ENCODE measurements at places on chromosomes 3 and 15.

DNA sequence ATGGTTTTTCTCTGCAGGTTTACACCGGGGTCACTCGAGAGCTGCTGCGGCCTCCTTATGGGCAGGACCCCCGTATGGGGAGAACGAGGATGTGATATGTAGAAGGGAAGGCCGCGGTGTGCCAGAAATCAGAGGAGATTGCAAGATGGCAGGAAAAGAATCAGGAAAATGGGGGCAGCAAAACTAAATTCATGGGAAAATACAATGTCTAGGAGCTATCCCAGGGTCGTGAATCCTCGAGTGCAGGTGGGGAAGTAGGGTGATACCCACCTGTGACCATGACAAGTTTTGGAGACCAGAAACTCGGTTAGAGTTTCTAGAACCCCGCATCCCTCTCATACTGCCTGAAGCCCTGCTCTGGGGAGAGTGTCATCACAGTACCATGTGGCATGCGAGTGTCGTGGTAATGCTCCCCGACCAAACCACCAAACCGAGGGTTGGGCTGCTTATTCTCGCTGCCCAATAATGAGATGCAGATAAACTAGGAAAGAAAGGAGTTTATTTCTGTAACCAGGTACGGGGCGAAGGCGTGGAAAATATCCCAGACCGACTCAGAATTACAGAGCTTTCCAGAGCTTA lies 781 bp downstream of the TRNT1 start:
- DNase-seq, result peak; percentile 39

DNA sequence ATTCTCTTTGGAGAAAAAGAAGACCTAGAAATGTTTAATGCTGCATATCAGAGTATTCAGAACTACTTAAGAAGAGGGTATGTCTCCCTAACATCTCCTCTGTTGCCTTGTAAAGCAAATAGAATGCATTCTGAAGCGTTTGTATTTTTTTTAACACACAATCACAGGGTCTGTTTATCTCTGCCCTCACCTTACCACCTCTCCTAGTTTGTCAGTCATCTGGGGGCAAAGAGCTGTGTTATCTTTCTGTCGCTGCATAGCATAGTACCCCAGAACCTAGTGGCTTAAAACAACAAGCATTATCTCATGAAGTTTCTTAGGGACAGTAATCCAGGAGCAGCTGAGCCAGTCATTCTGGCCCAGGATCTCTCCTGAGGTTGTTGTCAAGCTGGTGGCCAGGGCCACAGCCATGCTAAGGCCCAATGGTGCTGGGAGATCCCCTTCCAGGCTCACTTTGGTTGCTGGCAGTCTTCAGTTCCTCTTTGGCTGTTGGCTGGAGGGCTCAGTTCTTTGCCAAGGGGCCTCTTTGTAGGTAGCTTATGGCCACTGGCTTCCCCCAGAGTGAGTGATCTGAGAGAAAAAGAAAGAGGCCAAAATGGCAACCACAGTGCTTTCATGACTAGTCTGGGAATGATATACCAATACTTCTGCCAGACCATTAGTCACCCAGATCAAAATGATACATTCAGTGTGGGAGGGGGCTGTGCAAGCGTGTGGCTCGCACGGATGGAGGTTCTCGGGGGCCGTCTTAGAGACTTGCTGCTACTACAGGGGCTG lies 17.8 kb downstream of the EDEM1 start:
- no peak for DNase-seq

- no peak for DNase-seq
These were observed 220.2 kb downstream of the NTRK3 start for GRCh38 chr15:88036154-88036839.

GRCh38 chr15:50543556-50543955 lies 2.9 kb downstream of the USP50 start:
- DNase-seq, result no peak

DNA sequence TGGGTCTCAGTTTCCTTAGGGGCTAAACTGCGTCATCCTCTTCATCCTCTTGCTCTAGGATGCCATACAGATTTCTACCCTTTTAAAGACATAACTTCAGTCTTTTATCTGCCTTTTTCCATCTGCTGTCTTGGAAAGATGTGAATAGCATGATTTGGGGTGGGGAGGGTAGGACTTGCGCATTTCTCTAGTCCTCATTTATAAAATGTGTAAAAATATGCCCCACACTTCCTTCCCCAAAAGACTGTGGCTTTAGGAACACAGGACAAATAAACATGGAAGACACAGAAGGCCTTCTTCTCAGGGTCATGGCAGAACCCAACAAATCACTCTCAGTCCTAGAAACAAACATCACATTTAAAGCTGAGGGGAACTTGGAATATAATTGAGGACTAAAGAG lies 48.4 kb upstream of the BCL6 start:
- no peak for DNase-seq

DNA sequence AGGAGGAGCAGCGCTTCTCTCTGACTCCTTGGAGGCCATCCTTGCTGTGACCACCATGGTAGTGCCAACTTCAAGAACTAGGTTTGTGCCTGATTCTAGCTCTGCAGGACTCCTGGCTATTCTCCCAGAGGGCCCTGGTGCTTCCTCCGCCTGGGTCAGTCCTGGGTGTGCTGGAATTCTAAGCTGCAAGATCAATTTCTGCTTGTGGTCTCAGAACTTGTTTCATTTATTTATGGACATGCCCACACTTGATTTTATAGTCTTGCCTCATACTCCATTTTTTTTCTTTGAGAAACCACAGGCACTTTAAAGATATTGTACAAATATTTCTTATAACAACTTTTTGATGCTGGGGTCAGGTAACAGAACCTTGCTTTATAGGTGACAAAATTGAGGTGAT lies 87.6 kb downstream of the PDCD6IP start:
- no peak for DNase-seq

DNA sequence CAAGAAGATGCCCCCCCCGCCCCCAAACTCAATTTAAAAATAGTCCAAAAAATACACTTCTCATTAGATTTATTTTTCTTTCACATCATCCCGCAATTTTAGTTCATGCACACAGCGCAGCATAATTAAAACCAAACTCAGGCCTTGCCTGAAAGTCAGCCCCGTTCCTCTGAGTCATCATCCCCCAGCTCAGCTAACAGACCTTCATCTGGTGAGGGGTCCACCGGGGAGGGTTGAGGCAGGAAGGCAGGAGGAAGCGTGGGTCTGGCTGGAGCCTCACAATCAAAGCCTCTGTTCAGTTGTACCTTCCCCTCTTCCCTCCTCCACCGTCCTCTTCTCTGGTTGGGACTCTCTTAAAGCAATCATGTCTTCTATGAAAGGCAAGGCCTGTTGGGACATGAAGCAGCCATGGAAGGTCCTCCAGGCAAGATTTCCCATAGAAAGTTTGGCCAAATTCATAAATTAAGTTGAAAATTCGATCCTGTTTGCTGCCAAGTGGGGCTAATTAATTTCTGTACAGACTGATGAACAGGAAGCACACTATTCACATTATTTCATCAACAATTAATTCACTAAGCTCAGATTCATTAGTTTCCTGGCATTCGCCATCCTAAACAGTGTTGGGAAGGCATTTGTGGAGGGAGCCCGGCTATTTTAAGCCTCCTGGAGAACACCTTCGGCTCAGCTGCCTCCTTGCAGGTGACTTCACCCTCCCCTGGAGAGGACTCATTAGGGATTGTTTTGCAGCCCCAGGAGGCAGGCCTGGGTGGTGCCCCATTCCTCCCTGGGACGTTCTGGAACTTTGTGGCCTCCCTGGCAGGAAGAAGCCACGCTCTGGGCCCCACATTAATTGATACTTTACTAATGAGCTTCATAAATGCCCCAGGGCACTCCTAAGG lies 72.3 kb upstream of the BNC1 start:
- DNase-seq, result no peak

DNA sequence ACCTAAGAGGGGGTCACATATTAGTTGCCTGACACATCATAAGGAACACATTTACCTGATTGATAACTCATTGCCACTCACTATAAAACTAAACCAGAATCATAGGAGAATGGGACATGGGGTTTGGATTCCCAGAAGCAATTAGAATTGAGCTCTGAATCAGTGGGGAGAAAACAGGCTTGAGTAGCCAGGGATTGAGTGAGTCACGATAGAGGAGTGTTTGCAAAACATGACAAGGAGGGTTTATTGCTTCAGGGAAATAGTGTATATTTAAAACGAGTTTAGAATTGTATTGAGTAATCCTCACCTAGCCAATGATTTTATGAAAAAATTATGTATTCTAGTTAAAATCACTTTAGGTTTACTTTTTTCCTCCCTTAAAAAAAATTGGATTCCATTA lies 101.1 kb upstream of the THRB start:
- no peak for DNase-seq

GRCh38 chr3:128226795-128227395 lies 73.6 kb downstream of the EEFSEC start:
- DNase-seq, result peak; percentile 10

All from CD4-positive, alpha-beta T cell treated with Interleukin-2 at 100 ng/mL for 4 hours (primary cell).